EL (cell line): ENCODE measurements at places on chromosomes 5 and 9.

DNA sequence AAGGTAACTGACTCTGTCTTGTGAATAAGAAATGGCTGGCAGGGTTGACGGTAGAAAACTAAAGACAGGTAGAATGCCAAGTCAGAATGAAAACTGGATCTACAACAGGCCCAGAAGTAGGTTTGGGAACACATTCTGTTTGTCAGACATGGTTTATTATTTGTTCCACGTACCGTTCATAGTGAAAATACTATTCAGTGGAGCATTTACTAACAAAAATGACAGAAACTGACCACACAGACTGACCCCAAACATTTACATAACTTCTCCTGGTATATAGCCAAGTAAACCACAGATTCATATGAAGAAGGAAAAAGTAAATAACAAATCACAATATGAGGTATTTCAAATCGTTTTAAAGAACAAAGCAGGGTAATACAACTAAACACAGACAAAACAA lies 73.7 kb downstream of the SLC38A9 start:
- no peak for DNase-seq

DNA sequence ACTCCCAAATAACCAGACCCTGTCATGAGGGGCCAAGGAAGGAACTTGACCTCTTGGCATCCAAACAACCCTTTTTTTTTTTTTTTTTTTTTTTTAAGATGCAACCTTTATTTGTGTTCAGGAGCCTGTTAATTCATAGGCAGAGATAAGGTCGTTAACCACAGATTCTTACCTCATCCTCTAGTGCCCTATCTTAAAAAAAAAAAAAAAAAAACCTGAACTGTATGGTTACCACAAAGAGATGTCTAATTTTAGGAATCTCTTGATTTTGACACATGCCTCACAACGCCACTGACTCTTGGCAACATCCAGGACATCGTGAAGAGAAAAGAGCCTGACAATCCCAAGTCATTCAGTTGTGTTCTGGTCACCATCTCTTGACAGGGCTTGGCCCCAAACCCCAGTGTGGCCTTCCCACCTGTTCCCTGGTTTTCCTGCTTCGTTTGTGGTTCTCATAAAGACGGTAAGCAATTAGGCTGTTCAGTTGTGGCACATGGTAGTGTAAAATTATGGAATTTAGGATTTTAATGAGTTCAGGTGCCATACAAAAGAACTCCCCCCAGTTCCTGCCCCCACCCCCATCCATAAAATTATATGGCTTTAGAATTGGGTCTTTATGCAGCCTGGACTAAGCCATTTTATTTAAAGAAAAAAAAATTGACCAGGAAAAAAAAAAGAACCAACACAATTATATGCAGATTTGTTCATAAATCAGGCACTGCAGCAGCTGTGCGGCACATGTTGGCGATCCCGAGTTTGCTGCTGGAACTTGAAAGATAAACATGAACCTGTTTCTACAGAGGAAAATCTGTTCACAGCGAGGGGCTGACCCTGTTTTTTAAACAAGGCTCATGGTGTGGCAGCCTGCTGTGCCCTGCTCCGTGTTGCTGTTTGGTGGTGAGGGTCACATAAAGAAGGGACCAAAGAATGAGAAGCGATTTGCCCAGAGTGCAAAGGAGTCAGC lies 267.8 kb upstream of the CLINT1 start:
- no peak for DNase-seq

DNA sequence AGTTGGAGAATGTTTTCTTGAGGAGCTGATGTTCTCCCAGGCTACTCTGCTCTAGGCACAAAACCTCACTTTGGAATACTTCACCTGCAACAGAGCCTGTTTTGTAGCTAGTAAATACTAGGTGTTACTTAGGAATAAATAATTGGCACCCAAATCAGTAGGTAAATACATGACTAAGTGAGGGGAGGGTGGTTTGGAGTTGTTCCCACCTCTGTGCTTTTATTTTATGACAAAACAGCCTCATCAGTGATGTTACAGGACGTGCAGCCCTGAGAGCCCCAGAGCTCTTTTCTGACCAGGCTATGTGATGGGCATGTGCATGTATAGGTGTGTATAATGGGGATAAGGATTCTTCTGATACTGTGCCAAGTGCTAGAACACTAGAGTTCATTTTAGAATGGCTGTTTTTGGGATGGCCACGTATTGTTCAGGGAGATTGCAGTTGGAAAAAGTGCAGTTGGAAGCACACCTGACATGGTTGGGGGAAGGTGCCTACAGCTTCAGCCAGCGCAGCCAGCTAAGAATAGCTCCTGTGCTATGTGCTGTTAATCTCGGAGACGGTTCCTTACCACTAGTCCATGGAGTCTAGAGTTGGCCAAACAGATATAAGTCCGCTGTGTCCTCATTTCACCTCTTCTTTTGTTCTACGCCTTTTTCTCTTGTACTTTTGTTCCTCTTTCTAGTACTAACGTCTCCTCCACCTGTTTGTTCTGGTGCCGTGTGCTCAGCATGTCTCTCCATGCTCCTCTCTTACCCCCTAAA lies 284.7 kb downstream of the FANCC start:
- no peak for DNase-seq

GRCh38 chr5:165775111-165775510 lies 2269.7 kb downstream of the MAT2B start:
- DNase-seq, result no peak

GRCh38 chr5:169831331-169831730 lies 149.0 kb downstream of the INSYN2B start:
- no peak for DNase-seq

GRCh38 chr5:168409591-168410458 lies 76.4 kb upstream of the RARS1 start:
- peak; percentile 74 for DNase-seq
